ENCODE measurements at places on chromosomes 6 and 20.
A peak's percentile ranks its signal among the peaks of the same experiment; 100 is the strongest.

DNA sequence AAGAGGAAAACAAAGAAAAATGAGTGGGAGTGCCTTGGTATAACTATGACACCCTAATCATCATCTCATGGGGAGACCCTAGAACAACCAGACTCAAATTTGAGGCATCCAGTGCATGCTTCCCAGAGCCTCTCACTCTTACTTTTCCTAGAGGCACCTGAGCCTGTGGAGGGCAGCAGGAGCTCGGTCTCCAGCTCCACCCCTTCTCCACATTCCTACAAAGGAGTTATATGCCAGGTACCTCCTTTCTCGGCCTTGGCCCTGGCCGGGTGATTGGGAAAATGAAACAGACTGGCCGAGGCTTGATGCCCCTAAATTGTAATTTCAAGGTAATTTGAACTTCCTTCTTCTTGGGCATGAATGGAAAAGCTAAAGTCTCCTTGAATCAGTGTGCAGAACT, 761.2 kb upstream of the CHD6 start:
- DNase-seq: no peak

- DNase-seq: no peak
Observed at GRCh38 chr6:23282252-23283021, 713.1 kb downstream of the HDGFL1 start.

- no peak for DNase-seq
Observed at GRCh38 chr6:13461805-13462204, 25.6 kb downstream of the GFOD1 start.

GRCh38 chr6:41719436-41720261, 15.8 kb downstream of the TFEB start:
- no peak for DNase-seq

DNA sequence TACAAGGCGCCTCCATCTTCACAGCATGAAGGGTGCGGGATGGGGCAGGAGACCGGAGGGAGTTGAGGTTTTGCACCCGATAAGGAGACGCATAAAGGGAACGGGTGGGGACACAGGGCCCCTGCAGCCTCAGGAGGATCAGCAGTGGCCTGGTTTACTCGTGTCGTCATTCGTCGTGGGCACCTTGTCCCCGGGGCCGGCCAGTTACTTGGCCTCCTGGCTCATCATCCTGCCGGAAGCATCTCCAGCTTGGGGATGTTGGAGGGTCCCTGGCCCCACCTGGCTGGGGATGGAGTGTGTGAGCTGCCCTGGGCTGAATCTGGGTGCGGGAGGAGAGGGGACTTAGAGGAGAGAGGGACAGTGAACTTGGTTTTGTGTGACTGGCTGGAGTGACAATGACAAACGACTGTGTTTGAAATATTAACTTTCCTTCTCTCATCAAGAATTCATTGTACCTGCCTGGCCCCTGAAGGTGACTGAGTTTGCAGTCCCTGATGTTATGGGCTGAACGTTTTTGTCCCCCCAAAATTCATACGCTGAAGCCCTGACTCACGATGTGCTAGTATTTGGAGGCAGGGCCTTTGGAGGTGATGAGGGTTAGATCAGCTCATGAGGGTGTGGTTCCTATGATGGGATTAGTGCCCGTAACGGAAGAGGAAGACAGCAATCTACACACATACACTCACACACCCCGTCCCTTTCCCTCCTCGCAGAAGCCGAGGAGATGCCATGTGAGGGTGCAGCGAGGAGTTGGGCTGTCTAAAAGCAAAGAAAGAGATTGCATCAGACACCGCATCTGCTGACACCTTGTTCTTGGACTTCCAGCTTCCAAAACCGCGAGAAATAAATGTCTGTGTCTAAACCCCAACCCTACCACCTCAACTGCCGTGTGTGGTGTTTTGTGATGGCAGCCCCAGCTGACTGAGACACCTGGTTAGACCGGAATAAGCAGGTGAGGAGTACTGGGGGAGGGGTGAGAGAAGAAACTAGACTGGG, 65.0 kb upstream of the MAP3K4 start:
- DNase-seq: no peak

GRCh38 chr6:116971959-116972358, 94.9 kb downstream of the RFX6 start:
- DNase-seq: peak; percentile 57

DNA sequence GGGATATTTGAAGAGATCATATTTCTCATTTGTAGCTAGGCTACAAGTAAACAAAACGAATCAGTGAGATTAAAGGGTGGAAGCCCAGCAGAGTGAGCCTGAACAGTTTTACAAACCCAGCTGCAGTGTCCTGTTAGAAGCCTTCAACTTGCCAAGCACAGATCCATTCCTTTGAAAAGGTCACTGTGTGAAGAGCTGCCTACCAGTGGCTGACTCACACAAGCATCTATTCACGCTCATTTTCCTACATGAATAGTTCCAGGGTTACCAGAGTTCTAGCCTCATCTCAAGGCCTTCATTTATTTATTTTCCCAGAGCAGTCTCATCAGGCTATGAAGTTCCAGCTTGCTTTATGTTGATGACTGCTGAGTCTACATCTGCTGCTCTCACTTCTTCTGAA, 25.7 kb upstream of the MLIP start:
- no peak for DNase-seq

DNA sequence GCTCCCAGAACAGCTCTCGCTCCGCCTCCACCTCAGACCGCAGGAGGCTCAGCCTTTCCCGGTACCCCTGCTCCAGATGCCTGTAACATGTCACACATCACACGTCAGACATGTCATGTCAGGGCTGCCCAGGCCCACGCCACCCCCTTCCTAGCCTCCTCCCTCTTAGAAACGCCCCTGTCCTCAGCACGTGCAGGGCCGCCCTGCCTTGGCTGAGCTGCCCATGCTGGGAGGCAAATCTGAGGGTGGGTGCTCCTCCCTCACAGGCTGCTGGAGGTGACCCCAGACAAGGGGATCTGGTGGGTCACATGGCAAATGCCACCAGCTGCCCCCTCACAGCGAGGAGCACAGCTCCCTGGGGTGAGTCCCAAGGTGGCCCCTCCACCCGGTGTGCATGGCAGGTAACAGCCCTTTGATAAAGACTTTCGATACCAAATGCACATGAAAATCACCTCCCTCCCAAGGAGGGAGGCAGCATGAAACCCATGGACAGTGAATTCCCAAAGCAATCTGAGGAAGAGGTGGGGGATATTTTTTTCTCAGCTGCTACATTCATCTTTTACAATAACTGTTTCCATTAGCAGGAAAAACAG, 84.1 kb downstream of the GINS1 start:
- no peak for DNase-seq

GRCh38 chr6:131135244-131136020, at the start of gene AKAP7:
Gene AKAP7, plus strand, starts transcription at chr6:131135467. Its CDS starts 297 bp downstream, at chr6:131135764.
- peak; percentile 27 for DNase-seq

- no peak for DNase-seq
Observed at GRCh38 chr20:5030348-5031205, 29.3 kb upstream of the SLC23A2 start.

- DNase-seq: no peak
Observed at GRCh38 chr6:118134736-118135135, 227.7 kb downstream of the SLC35F1 start.

DNA sequence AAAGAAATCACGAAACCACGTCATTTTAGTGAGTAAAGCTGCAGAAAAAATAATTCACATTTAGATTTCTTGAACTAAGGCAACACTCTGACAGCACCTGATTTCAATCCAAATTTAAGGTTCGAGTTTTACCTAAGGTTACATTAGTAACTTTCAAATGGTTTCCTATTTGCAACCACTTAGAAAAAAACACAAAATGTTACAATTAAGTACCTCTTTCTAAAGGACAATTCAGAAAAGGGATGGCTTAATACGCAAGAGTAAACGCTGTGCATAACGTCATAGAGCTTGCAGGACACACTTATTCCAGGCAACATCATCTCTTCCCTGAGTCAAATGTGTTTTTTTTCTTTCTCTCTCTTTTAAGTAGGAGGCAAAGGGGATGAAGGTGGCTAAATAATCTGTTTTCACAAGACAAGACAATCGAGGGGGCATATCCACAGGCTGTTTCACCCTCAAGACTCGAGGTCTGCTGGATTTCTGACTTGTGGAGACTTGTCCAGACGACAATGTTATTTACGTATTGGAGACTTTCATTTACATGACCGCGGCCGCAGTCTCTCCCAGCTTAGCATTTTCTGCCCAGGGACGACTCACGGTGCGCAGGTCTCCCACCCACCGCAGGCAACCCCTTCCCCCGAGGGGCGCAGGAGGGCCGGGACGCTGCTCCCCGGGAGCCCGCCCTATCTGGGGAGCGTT, 86.0 kb downstream of the SESN1 start:
- peak; percentile 11 for DNase-seq

GRCh38 chr6:22082218-22082617, 214.6 kb downstream of the PRL start:
- DNase-seq: no peak

GRCh38 chr6:35026434-35027222, 114.5 kb downstream of the TCP11 start:
- no peak for DNase-seq

GRCh38 chr6:129153257-129153656, 270.3 kb downstream of the LAMA2 start:
- DNase-seq: no peak

GRCh38 chr6:82875573-82876185, 190.0 kb downstream of the UBE3D start:
- DNase-seq: peak; percentile 23

GRCh38 chr20:64222851-64223525, 32.6 kb upstream of the PCMTD2 start:
- no peak for DNase-seq

DNA sequence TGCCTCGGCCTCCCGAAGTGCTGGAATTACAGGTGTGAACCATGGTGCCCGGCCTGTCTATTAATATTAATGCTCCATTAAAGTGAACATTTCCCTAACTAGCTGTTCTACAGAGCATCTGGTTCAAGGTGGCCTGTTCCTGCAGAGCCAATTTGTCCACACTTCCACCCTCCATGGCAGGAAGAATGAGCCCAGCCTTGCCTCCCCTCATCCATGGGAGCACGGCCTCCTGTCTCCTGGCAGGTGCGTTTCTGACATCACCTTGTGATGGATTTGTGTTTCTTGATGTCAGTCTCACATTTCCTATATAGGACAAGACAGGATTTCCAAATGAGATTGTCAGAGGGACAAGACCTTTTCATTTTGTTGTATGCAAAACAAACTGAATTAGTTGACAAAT, 105.7 kb upstream of the FRMD1 start:
- no peak for DNase-seq
